ENCODE measurements at places on chromosomes 3 and 15. TPM values are rescaled to one million over a fixed set of nuclear protein-coding genes. Genes with fewer than 3 reads are reported as not detected.

VIPR1 gene
- 6.2 TPM for total RNA-seq

ZKSCAN7 gene
- 3.4 TPM for total RNA-seq

FMN1 gene
- 3.1 TPM for total RNA-seq

FEM1B gene
- total RNA-seq = 55.3 TPM

ASB14 gene
- not detected for total RNA-seq

NANOGP8 gene
- total RNA-seq = not detected

LNP1 gene
- 5.4 TPM for total RNA-seq

LDHAL6B gene
- total RNA-seq = not detected

SLC12A1 gene
- total RNA-seq = not detected

MAPKBP1 gene
- total RNA-seq = 10.5 TPM

ITIH4 gene
- 1.2 TPM for total RNA-seq

MCTP2 gene
- total RNA-seq = 2.0 TPM

ARPP21 gene
- total RNA-seq = not detected

KBTBD13 gene
- total RNA-seq = 2.6 TPM

SLC2A2 gene
- total RNA-seq = not detected

RTP1 gene
- not detected for total RNA-seq

FAM227B gene
- 14.4 TPM for total RNA-seq

GHSR gene
- total RNA-seq = not detected

CHL1 gene
- 36.7 TPM for total RNA-seq

CAND2 gene
- 45.2 TPM for total RNA-seq

MORC1 gene
- total RNA-seq = not detected

TIGIT gene
- 0.67 TPM for total RNA-seq

CA12 gene
- total RNA-seq = 5.5 TPM

NR2E3 gene
- not detected for total RNA-seq

IMPG2 gene
- 0.43 TPM for total RNA-seq

FBN1 gene
- 57.1 TPM for total RNA-seq

RNF13 gene
- total RNA-seq = 56.0 TPM

HACL1 gene
- 13.2 TPM for total RNA-seq
